ENCODE measurements at places on chromosomes 7 and 10. TPM values are rescaled to one million over a fixed set of nuclear protein-coding genes. Genes with fewer than 3 reads are reported as not detected.

The RSBN1L gene
- 12.4 TPM for polyA plus RNA-seq

The UCMA gene
- polyA plus RNA-seq = not detected

DNA sequence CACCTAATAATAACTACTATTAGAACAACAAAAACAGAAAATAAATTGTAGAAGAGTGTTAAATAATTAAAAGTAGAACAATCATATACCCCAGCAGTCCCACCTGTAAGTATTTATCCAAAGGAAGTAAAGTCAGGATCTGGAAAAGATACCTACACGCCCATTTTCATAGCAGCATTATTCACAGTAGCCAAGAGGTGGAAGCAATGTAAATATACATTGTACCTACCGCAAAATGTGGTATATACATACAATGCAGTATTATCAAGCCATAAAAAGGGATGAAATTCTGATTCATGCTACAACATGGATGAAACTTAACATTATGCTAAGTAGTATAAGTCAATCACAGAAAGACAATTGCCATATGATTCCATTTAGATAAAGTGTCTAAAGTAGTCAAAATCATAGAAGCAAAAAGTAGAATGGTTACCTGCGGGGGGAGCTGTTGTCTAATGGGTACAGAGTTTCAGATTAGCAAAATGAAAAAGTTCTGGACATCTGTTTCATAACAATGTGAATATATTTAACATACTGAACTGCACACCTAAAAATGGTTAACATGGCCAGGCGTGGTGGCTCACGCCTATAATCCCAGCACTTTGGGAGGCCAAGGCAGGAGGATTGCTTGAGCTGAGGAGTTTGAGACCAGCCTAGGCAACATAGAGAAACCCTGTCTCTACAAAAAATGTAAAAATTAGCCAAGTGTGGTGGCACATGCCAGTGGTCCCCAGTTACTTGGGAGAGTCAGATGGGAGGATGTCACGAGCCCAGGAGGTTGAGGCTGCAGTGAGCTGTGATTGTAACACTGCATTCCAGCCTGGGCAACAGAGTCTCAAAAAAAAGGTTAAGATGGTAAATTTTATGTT is 6.0 kb upstream of the TMED4 start:
- no peak for DNase-seq

- DNase-seq = no peak
These were observed 152.5 kb upstream of the LYZL1 start for GRCh38 chr10:29136411-29136810.

DNA sequence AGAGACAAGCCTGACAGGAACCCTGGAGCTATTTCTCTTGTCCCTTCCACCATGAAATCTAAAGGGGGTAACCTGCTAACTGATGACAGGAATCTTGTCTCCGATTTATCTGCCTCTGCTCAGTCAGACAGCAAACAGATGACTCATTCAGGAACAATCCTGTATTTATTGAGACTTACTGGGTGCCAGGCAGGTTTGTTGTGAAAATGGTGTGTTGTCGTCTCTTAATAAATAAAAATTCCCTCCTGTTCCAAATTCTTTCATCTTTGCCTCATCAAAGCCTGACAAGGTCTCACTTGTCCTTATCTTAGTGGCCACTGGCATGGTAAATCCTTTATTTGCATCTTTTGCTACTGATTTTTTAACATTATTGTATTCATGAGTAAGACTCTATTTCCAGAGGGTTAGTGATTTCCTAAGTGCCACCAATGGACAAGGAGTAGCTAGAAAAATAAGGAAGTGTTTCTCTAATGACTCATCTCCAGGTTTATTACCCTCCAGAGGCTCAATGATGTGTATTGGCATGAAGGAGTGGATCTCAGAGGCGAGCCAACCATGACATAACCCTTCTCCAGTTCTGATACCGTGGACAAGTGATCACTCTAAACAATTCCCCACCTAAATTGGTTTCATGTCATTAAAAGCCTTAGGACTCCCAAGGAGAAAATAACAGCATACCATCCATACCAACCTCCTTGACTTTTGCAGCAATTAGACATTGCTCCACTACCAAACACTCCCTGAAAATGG is 724.0 kb downstream of the GRID1 start:
- no peak for DNase-seq

DNA sequence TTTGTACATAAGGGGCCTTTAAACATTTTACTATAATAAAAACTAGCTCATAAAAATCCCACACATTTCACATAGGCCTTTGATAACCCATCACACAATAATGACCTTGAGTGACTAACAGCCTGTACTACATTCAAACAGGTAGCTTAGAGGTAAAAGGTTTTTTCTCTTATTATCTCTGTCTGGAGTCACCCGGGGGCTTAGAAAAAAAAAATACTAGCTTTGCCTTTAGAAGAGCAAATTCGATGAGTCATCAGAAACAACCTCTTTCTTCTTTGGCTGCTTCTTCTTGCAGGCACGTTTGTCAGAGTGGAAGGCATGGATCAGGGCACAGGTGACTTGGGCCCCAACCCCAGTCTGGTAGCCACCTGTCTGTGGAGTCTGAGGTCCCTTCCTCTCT is 43.4 kb upstream of the ADO start:
- DNase-seq = no peak

- DNase-seq = no peak
These were observed 87.1 kb downstream of the HIBADH start for GRCh38 chr7:27575613-27576012.

GRCh38 chr7:42227936-42228591 is 8.9 kb downstream of the GLI3 start:
- peak; percentile 61 for DNase-seq

DNA sequence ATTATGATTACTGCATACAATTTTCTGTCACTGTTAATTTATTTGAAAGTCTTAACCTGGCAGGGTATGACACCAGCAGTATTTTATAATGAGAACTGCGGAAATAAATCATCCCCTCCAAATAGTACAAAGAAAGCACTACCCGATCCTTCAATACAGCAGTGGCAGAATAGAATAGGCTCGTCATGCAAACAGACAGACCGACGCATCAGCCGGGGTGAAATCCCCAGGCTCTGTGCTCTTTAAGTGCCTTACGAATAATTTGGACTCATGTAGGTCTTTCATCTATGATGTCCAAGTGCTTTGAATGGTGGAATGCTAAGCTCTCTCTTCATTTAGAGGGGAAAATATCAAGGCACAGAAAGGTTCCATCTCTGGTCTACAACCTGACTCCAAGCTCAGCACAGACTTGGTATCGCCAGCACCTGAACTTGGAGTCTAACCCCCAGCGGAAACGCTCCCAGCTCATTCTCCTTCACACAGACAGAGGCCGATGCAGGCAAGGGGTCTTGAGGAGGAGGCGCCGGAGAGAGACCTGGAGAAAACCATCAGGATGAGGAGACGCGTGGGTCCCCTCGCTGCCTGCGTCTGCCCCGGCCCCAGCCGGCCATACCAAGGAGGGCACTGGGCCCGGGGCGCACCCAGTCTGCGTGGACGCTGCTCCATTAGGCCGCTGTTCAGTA is 568.1 kb upstream of the MKI67 start:
- DNase-seq = no peak

DNA sequence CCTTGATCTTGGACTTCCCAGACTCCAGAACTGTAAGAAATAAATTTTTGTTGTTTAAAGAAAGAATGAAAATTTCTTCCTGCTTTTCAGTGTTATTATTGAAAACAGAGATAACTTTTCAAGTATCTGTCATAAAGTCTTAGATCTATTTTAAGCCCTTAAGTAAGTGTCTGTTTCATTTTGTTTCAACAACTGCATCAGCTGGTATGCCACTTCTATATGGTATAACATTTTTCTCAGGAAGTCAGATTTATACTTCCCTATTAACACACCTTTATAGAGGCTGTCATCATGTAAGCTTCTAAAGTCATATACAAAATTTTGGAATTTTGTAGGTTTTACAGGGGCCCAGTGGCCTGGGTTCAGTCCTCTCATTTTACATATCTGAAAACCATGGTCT is 24.4 kb downstream of the RALA start:
- DNase-seq = no peak
